Fibroblast of skin of right biceps (primary cell): ENCODE measurements at places on chromosomes 16 and 17.

DNA sequence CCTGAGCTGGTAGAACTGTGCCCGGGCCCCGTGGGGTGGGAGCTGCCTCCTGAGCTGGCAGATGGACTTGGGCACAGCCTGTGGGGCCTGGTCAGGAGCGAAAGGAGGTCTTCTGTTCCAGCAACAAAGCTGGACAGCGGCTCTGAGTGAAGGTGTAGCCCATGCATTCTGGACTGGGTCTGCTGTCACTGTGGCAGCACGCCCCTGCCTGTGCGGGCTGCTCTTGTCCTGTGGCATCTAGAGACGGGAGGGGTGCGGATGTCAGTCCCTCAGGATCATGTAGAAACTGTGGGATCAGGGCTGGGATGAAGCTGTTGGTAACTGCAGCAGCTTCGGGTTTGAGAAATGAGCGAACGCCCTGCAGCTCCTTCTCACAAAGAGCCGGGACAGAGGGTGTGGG is 19.4 kb downstream of the BAIAP2 start:
- no peak for DNase-seq

DNA sequence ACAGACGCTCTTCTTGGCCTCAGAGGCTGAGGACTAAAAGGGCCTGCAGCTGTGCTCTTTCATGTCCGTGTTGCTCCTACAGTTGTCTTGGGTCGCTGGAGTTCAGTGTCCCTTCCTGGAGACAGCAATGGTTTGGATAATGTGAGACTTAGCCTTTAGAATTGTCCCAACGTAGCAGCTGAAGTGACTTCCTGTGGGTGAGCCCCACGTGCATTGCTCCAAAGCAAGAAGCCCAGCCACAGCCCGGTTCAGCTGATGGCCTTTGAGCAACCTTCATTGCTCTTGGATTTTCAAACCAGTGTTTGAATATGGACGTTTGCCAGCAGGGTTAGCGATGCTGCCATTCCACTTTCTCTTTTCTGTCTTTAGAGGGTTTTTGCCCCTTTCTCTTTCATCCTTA is 19.7 kb downstream of the TMEM11 start:
- no peak for DNase-seq

DNA sequence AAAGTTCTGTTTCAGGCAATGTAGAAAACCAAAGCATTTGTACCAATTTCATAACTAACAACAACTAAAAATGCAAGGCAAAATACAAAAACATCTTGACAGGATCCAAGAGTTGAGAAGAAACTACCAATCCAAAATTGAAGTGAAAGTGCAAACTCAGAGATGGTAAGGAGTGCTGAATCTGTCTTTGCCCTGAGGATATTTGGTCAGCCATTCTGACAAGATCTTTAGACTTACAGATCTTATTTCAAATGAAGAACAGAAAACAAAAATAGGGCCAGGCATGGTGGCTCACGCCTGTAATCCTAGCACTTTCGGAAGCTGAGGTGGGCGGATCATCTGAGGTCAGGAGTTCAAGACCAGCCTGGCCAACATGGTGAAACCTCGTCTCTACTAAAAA is 412.8 kb downstream of the ZFHX3 start:
- DNase-seq = no peak

DNA sequence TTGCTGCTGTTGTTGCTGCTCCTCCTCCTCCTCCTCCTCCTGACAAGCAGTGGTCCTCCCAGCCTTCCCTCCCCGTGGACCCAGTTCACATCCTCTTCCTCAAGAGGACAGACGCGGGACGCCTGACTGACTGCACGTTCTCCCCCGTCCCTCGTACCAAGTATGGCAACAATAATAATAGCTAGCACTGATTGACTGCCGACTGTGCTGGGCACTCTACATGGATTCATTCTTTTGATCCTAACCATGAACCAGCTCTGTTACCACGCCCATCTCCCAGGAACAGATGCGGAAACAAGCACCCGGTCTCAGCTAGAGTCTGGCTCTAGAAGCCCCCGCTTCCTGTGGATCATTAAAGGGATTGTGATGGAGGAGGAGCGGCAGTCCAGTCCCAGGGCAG is 78.0 kb downstream of the GNAO1 start:
- no peak for DNase-seq

DNA sequence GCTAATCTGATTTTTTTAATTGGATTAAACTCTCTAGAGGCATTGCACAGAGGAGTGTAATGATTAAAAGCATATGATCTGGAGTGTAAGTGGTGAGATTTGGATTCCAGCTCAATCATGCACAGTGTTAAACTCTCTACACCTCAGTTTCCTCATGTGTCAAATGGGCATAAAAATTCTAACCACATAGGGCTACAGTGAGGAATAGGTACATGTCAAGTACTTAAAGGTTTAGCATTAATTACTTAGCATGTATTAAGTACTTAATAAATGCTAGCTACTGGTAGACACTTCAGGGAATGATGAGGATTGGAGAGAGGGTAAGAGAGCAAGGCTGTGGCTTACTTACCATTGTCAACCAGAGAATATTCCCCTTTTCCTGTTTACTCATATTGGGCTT is 17.1 kb downstream of the ERI2 start:
- no peak for DNase-seq
